Renal cortical epithelial cell (primary cell): ENCODE measurements at places on chromosomes 1 and 21.
A peak's percentile ranks its signal among the peaks of the same experiment; 100 is the strongest.

DNA sequence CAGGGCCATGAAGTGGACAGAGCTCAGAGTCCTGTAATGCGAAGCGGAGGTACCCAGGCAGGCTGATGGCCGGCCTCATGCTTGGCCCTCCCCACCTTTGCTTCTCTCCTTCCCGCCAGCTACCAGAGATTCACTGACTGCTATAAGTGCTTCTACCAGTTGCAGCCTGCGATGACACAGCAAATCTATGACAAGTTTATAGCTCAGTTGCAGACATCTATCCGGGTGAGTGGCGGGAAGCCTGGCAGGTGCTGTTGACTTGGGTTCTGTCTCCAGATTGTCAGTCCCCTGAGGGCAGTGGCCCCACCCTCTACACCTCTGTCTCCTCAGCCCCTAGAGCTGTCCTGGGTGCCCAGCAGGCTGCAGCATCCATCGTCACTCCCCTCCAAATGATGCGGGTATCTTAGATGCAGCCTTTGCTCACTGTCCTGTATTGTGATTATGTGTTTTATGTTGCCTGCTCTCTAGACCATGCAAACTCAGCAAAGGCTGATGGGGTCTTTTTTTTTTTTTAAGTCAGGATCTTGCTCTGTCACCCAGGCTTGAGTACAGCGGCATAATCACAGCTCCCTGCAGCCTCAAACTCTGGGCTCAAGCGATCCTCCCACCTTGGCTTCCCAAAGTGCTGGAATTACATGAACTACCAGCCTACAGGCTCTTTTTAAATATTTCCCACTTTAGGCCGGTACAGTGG is 9.6 kb upstream of the BGLAP start:
- DNase-seq: no peak

DNA sequence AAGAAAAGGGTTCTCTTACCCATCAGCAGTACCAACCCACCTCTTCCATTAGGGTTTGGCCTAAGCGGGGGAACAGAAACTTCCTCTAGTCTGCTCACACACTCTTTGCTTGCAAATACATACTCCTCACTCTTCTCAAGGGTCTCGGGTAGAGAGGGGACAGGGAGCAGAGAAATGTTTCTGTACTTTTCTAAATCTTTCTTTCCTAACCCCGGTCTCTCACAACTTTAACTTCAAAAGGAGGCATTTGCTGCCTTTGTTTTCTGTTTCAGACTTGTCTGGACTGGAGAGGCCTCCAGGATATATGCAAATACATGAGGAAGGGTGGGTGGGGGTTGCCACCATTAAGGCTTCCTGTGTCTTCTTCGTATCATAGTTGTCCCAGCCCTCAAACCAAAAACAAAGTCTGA is 10.5 kb upstream of the LAX1 start:
- no peak for DNase-seq

- DNase-seq: no peak
Measured at GRCh38 chr21:43911015-43911934, 46.3 kb downstream of the AGPAT3 start.

DNA sequence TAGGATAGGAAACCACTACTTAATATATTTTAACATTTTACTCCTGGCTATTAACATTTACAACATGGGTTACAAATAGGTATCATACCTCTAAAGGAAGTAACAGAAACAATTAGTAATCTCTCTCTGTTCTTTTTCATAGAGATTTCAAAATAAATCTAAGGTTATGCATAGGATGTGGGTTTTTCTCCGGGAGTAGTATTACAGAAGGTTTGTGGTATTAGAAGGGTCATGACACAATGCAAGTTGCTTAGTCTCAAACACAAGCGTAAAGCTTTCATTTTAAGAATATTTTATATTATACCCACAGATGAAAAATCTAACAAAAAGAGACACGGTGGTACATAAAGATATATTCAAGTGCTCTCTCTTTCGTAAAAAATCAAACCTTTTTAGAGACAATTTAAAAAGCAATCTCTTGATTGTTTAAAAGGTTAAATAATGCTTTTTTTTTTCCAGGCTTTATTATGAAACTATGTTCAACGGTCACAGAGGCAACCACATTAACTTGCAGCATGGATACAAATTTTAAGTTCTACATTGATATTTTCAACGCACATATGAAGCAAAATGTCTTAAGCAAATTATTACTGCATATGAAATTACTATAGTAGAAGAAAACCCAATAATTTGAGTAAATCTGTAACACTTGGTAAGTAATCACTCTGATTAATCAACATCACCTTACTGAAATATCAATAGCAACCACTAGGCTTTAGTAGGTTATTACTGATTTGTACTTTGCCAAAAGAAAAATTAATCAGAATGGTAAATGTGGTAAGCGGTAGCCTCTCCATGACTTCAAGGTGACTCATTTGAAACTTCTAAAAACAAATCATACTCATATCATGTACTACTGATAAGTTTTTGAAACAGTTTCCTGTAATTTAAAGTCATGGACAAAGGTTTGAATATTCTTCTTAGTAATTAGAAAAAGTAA is 97.4 kb upstream of the GFI1 start:
- peak; percentile 6 for DNase-seq

DNA sequence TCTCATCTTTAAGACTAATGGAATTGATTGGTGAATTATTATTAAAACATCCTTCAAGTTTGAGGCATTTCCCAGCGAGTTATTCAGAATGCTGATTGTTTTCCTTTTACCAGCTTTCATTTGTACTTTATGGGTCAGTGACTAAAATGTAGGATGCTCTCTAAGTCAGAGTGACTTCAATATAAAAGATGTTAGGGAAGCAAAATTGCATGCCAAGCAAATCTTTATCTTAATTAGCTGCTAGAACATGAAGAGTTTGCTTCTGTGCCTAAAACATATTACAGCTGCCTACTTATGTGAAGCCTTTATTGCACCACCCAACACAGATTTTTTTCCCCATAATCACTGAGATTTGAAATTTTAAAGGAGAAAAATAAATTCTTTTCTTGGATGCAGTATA is 79.8 kb upstream of the CYYR1 start:
- DNase-seq: no peak

GRCh38 chr1:193069748-193070385 is 10.5 kb downstream of the RO60 start:
- peak; percentile 20 for DNase-seq

GRCh38 chr1:159000070-159000409 is 9.7 kb upstream of the IFI16 start:
- no peak for DNase-seq

DNA sequence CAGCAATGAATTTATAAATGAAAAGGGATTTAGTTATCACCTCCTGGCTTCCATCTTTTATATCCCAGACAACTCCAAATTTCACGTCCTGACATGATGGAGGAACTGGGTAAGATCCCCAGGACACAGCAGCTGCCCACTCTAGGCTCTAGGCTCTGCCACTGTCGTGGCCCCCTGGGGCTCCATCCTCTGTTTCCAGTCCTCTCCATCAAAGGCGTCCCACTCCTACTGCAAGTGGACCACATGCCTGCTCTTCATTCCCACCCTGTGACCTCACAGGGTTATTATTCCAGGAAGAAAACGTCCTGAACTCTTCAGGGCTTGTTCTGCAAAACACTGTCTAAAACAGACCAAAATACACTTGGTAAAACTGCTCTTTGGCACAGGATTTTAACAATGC is 11.9 kb downstream of the URB1 start:
- no peak for DNase-seq

GRCh38 chr21:21921410-21922232 is 923.4 kb downstream of the NCAM2 start:
- no peak for DNase-seq

- no peak for DNase-seq
Measured at GRCh38 chr1:32316903-32317277, 19.1 kb downstream of the MARCKSL1 start.

DNA sequence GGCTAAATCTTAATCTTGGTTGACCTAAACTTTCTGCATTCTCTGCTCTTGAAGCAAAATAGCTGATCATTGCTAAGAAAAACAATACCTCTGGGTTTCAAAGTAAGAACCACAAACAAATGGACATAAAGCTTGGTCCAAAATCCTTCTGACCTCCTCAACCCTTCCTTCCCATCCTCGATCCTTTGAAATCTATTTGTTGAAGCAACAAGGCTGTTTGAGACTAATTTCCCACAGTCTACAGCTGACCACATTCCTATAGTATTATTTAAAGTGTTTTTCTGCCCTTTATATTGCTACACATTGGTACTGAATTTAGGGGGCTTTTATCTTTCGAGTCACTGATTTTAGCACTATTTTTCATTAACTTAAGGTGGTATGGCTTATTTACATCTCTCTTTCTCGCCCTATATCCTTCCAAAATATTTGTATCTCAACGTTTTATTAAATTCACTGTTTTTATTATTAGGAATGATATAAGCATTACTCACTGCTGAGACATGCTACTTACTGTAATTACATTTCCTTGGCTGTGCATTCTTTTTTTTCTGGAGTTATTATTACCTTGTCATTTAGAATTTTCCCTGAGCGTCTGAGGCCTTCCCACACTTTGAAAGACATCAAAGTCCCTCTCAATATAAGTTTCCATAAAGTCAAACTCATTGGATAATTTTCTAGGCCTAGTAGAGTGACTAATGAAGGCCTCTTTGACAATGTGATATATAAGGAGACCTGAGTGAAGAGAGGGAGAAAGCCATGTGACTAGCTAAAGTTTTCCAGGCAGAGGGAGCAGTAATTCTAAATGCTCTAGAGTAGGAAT is 73.9 kb downstream of the RAB3GAP2 start:
- no peak for DNase-seq

- DNase-seq: peak; percentile 53
Measured at GRCh38 chr1:163048869-163049268, 20.3 kb upstream of the RGS4 start.

DNA sequence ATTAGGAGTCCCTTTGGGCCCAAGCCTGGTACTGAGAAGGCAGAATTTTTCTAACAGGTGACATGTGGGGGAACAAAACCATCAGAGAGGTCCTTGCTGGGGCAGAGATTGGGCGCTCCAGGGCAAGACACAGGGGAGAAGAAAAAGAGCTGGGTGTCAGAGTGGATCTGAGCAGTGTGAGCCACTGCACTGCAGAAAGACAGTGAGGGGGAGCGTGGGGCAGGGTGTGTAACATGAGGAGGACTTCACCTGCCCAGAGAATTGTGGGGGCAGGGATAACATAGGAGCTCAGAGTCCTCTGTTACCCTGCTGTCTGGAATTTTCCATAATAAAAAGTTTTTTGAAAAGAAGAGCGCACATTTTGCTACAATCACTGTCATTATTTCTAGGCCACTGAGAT is 25.5 kb upstream of the CSF3R start:
- DNase-seq: no peak

DNA sequence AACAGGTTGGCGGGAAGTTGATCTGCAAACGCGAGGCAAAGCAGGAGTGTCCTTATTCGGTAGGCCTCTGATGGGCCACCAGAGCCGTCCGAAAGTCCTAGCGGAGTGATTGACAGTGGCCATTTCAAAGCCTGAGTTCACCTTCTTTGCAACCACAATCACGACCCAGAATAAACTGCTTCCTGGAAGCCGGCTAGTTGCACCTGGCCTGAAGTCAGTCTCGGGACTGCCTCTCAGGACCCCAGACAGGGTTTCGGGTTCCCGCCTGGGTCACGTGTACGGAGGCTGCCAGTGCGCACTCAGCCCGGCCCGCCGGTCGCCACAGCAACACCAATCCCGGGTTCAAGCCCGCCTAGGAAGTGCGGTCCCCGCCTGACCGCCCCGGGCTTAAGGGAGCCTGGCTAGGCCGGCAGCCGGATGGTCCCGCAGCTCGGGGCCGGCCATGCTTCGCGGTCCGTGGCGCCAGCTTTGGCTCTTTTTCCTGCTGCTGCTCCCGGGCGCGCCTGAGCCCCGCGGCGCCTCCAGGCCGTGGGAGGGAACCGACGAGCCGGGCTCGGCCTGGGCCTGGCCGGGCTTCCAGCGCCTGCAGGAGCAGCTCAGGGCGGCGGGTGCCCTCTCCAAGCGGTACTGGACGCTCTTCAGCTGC is at the start of gene TOR3A:
Gene TOR3A, plus strand, starts transcription at position 384 of the 646 bp plus-strand sequence. Its CDS starts 59 bp downstream, at position 443.
- DNase-seq: peak; percentile 78

DNA sequence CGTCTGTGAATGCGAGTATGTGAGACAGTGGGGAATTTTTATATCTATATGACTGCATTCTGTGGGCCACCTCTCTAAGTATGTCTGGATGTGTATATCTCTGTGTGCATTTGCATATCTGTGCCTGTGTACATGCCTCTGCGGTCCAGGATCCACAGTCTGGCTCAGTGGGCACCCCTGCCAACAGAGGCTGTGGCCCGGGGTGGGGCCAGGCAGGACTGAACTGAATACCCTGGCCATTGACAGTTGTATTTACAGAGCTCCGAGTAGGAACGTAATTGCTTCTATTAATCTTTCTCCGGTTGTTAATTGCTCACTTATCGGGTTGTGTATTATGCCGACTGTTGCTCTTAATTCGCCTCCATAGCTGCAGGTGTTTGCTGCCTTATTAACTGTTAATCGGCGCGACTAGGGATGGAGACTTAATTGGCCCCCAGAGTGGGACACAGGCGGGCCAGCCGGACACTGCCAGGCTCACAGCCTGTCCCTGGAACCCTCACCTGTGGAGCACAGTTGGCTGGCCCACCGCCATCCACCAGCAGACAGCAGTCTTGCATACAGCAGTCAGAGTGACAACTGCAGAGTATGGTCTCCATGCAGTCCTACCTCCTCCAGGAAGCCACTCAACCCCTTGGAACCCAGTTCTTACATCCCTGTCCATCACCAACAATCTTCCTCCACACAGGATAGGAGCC is 22.4 kb upstream of the ADGRB2 start:
- DNase-seq: no peak

DNA sequence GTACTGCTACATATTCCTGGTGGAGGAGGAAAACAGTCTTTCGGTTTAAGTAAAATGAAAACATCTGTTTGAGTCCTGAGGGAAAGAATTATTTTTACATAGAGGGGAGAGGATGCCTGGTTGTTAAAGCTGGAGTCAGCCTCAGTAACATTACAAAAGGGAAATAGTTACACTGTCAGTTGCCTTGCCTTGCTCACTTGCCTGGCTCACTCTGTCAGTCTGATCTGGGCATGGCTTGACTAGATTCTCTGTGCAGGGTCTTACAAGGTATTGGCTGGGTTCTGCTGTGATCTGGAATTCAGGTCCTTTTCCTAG is 8.4 kb upstream of the UBE2U start:
- DNase-seq: no peak

DNA sequence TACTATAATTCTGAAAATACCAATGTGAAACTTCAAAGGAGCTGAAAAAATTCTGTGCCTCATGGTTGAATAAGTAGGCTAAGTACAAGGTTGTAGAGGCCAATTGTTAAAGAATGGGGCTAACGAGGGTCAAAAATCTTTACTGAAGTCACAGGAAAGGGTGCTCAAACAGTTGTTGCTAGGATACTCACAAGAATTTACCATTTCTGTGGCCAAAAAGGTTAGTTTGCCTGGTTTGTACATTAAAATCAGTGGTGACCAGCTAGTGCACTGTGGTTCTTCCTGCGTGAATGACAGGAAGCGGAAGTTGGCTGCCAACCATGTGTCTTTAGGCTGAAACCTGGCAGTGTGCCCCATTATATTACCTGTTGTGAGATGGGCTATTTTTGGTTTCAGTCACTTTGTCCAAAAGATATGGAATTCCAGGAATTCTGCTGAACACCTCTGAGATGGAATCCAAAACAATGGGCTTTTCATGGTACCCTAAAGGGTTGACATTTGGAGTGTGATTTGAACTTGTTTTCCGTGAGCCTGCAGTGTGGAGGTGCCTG is 13.5 kb downstream of the MAP3K21 start:
- peak; percentile 73 for DNase-seq

- peak; percentile 94 for DNase-seq
Measured at GRCh38 chr1:218865591-218865990, 308.1 kb upstream of the LYPLAL1 start.

GRCh38 chr21:20266441-20266710 is 731.8 kb upstream of the NCAM2 start:
- DNase-seq: no peak
